Right atrium auricular region (tissue), 2 donors: ENCODE measurements at places on chromosomes 11 and 22. TPM values are rescaled to one million over a fixed set of nuclear protein-coding genes. Genes with fewer than 3 reads are reported as not detected.

Gene GATD1
- total RNA-seq: 29.8 TPM

- DNase-seq: no peak
Observed at GRCh38 chr11:14329702-14330101, 29.3 kb downstream of the RRAS2 start.

DNA sequence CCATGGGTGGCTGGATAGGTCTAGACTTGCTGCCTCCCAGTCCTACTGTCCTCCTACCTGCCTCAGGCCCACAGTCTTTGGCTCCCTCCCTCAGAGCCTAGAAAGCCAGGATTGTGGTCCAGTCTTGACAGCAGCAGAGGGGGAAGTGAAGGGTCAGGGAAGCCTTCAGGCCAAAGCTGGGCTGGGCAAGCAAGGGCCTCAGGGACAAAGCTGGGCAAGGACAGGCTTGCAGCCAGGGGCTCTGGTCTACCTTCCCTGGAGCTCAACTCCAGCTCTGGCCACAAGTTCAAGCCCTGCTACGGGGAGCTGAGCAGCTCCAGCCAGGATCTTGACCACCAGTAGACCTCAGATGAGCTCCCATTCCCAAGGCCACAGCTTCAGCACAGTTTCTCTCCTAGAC, 14.9 kb downstream of the LMO1 start:
- no peak for DNase-seq

DNA sequence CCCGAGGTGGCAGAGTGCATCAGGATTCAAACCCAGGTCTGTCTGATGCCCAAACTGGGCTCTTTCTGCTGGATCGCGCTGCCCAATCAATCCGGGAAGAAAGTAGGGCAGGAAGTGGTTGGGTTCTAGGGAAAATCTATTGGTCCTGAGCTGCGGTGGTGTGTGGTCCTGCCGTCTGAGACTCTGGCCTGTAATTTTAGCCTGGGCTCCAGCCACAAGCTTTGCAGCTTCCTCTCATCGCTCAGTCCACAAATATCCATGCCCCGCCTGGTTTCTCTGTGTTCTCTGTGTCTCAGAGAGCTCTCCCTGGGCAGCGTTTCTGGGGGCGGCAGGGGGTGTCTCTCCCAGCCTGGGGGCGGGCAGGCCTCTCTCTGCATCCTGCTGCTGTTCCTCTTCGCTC, 18.7 kb downstream of the CACNG2 start:
- DNase-seq: no peak

DNA sequence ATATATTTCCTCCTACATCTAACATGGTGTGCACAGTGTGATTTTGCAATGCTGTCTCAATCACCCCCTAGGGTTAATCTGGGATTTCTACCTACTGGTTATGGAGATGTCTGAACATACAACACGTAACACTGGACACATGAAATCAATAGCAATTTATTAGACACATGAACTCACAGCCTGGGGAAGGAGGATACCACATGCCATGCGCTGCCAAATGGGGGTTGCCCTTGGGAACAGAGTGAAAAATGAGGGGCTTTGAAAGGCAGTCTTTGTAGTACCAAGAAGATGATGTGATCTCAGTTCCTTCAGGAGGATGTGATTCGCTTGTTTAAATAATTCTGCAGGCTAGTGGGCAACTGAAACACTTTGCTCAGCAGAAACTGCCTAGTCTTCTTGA, 253.6 kb upstream of the LRRC4C start:
- no peak for DNase-seq
